T-cell (primary cell): ENCODE measurements at places on chromosomes 2 and 18.

DNA sequence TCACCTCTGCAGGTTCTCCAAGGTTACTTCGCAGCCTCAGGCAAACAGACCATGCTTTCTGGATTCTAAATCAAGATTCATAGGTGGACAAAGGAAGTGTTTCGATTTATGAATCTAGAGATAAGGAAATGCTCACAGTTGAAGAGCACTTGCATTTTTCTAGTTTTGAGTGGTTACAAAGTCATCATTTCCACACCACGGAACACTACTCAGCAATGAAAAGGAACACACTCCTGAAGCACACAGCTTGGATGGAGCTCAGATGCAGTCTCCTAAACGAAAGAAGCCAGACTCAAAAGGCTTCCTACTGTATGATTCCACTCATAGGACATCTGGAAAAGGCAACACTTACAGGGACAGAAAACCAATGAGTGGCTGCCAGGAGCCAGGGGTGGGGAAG is 31.7 kb downstream of the SDC1 start:
- no peak for DNase-seq

DNA sequence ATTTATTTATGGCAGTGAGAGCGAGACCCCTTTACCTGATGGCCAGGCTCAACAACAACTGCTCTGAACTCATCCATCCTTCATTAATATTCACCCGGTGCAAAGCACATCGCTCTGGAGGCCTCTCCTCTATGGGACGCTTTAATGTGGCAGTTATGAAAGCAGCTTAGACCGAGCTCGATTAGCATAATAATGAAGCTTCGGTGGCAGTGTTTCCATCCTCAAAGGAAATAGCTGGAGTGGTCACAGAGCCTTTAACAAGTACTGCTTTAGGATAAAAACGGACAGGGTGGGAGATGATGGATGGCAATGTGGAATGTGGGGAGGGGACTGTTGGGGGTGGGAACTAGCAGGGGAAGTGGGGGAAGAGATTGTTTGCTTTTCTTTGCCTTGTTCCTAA is 243.9 kb downstream of the SLC4A3 start:
- DNase-seq = no peak

DNA sequence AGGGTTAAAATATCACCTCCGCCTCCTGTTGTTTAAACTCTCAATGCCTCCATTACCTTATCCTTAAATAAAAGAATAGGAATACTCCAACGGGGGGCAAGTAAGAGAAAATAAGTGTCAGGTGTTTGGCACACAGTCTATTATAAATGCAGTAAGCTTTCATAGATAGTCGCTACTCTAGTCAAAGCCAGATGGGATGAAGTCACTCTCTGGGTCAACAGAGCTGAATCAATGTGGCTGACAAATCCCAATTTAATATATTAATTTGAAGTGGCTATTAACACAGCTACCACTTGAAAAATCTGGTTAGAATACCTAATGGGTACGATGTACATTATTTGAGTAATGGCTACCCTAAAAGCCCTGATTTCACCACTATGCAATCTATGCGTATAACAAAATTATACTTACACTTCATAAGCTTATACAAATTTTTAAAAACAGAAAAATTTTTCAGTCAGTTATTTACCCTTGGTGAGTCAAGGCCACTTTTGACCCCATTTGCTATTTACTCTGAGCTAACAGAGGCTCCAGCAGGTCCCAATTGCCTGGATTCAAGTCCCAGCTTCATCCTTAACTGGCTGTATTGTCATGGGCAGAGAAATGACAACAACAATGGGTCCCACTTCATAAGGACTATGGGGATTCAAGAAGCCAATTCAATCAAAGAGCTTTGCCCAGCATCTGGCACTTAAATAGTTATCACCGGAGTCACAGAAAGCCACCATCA is 167.5 kb upstream of the PID1 start:
- no peak for DNase-seq

GRCh38 chr2:10331702-10332401 is 29.1 kb downstream of the HPCAL1 start:
- DNase-seq = peak; percentile 52

GRCh38 chr2:112168422-112169124 is 30.4 kb downstream of the FBLN7 start:
- DNase-seq = no peak

GRCh38 chr18:1002653-1003178 is 98.0 kb downstream of the ADCYAP1 start:
- DNase-seq = no peak

- DNase-seq = no peak
These were observed 41.9 kb downstream of the TNFRSF11A start for GRCh38 chr18:62366992-62367391.
